ENCODE measurements at places on chromosomes 12 and 14.

- no peak for DNase-seq
These were observed 72.2 kb downstream of the SPTB start for GRCh38 chr14:64807551-64807950.

- DNase-seq = no peak
These were observed 67.8 kb upstream of the EGLN3 start for GRCh38 chr14:34018564-34019244.

DNA sequence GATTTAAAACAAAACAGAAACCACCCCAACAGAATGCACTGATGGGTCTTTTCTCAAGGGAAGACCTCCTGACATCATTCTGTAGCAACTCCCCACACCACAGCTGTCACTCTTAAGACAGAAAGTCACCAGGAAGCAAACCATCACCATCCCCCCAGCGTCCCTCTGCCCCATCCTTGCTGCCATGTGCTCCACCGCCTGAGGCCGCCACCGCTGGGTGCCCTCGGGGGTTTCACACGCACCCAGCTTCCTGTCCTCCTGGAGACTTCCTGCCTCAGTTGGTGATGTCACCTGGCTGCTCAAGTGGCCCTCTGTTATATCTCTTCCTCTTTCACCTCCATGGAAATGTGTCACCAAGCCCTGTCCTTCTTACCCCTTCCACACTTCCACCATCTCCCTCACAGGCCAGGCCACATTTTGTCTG is 71.4 kb upstream of the GPR68 start:
- DNase-seq = no peak

GRCh38 chr14:104438166-104438887 is 141.2 kb upstream of the C14orf180 start:
- peak; percentile 49 for DNase-seq

DNA sequence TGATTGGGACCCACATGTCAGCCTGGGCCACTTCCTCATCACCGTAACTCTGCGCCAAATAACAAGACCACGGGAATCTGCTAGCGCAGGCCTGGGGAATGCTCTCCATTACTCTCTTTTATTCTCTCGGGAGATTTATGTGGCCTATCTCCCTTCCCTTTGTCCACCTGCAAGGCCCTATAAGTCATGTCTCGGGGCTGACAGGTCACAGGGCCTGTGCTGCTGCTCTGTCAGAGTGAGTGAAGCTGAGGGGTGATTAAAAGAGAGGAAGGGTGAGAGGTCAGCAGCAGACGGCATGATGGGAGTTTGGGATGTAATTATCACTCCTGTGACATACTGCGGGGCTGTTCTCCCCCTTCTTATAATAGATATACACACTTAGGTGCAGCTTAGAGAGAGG is 26.2 kb upstream of the GPATCH2L start:
- DNase-seq = no peak

GRCh38 chr14:92511453-92512238 is 1.9 kb upstream of the RIN3 start:
- DNase-seq = no peak

GRCh38 chr12:76137606-76138005 is 53.1 kb upstream of the NAP1L1 start:
- no peak for DNase-seq
